Activated B cell treated with CpG ODN at 0.5 μM for 24 hours (primary cell): ENCODE measurements at places on chromosomes 2 and 18. TPM values are rescaled to one million over a fixed set of nuclear protein-coding genes. Genes with fewer than 3 reads are reported as not detected.

DNA sequence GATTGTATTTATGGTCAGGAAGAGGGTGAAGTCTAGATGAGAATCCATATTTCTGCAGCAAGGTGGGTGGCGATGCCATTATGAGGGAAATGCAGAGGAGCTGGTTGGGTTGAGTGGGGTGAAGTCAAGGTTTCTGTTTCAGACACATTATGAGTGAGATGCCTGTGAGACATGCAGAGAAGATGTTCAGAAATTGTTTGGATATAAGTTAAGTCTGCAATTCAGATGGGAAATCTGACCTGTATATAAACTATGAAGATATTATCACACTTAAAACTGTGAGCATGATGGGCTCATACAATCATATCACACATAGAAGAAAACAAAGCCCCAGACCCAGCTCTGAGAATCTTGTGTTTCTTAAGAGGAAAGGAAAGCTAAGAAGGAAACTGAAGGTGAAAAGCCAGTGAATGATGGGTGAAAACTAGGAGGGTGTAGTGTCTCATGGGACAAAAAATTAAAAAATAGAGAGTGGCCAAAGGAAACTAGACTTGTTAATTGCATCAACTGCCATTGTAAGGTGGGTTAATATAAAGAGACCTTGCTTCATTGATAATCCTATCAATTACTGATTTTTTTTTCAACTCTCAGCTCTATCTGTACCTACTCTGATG lies 14.2 kb downstream of the GALNT5 start:
- no peak overlapping the region for H3K4me3 ChIP-seq
- H3K36me3 ChIP-seq = no peaks in the 10 kb centered on the region
- H3K27me3 ChIP-seq = peaks cover 4% of the 10 kb centered on the region

TTC31 gene
- 41.9 and 49.1 TPM in 2 replicates for total RNA-seq

IL1A gene
- total RNA-seq = 1.4 and 1.9 TPM in 2 replicates

DNA sequence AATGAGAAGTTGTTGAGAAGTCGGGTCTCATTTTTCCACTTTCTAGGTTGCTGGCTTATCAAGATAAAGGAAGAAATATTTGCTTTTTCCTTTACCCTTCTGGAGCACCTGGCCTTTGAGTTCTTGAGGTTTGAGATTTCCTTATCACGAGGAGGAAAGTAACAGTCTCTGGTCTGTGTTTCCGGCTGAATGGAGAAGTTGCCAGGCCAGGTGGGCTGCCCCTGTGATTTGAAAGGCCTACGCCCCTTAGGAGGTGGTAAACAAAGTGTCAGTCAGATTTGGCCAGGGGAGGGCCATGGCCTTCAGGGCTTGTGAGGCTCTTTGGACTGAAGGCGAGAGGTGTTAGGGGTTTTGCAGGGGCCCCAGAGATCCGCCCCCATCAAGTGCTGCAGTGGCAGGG lies 156.7 kb upstream of the HAAO start:
- peaks cover 66% of the 10 kb centered on the region for H3K4me1 ChIP-seq
- DNase-seq = no peak
- peak overlapping the region; percentile 83 for H3K27ac ChIP-seq

GRCh38 chr2:169329688-169330554 lies 32.4 kb downstream of the LRP2 start:
- DNase-seq = no peak
- H3K27me3 ChIP-seq = peaks cover 6% of the 10 kb centered on the region
- H3K4me1 ChIP-seq = no peaks in the 10 kb centered on the region
- no peak overlapping the region for H3K27ac ChIP-seq
- no peak overlapping the region for H3K4me3 ChIP-seq

GRCh38 chr2:237597196-237598145 lies 6.9 kb upstream of the RAB17 start:
- no peaks in the 10 kb centered on the region for H3K36me3 ChIP-seq
- no peak overlapping the region for H3K27ac ChIP-seq
- peaks cover 10% of the 10 kb centered on the region for H3K4me1 ChIP-seq
- DNase-seq = no peak
- H3K27me3 ChIP-seq = no peaks in the 10 kb centered on the region
- no peak overlapping the region for H3K4me3 ChIP-seq

DNA sequence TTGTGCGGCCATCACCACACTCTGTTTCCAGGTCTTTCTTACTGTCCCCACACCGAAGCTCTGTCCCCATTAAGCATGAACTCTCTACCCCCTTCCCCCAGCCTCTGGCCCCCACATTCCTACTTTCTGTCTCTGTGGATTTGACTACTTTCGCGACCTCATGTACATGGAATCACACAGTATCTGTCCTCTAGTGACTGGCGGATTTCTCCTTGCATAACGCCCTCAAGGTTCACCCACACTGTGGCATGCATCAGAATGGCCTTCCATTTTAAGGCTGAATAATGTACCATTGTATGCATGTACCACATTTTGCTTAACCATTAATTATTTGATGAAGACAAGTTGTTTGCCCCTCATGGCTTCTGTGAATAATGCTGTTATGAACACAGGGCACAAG lies 467.6 kb upstream of the HS6ST1 start:
- H3K4me3 ChIP-seq = no peak overlapping the region
- H3K27me3 ChIP-seq = peaks cover 3% of the 10 kb centered on the region
- no peak for DNase-seq
- H3K36me3 ChIP-seq = no peaks in the 10 kb centered on the region
- H3K27ac ChIP-seq = no peak overlapping the region
- no peaks in the 10 kb centered on the region for H3K4me1 ChIP-seq

GRCh38 chr2:19806131-19806530 lies 95.7 kb downstream of the TTC32 start:
- no peaks in the 10 kb centered on the region for H3K36me3 ChIP-seq
- peaks cover 2% of the 10 kb centered on the region for H3K27me3 ChIP-seq
- no peak overlapping the region for H3K27ac ChIP-seq
- no peak for DNase-seq
- no peaks in the 10 kb centered on the region for H3K4me1 ChIP-seq

APCDD1 gene
- 0.15 and 0.38 TPM in 2 replicates for total RNA-seq

CCDC85A gene
- not detected in 2 replicates for total RNA-seq

- no peaks in the 10 kb centered on the region for H3K27me3 ChIP-seq
- no peak overlapping the region for H3K27ac ChIP-seq
- peaks cover 2% of the 10 kb centered on the region for H3K36me3 ChIP-seq
These were observed 23.4 kb upstream of the OTX1 start for GRCh38 chr2:63027220-63027619.

- peak overlapping the region; percentile 69 for H3K27ac ChIP-seq
- H3K4me1 ChIP-seq = peaks cover 10% of the 10 kb centered on the region
- DNase-seq = peak; percentile 40
- peak overlapping the region; percentile 85 for H3K4me3 ChIP-seq
- no peaks in the 10 kb centered on the region for H3K27me3 ChIP-seq
These were observed 29.9 kb downstream of the ANO7 start for GRCh38 chr2:241218131-241219029.

GRCh38 chr2:73642338-73643018 lies at the start of gene NAT8:
NAT8 (minus strand) TSS chr2:73642422; CDS start chr2:73641628, 794 bp downstream.
- no peak within 1 kb of the TSS for H3K4me3 ChIP-seq
- no peaks in the 10 kb centered on the region for H3K36me3 ChIP-seq
- DNase-seq = no peak
- H3K27ac ChIP-seq = no peak within 1 kb of the TSS
- no peaks in the 10 kb centered on the region for H3K4me1 ChIP-seq

GRCh38 chr18:57705832-57706595 lies 84.4 kb upstream of the NARS1 start:
- H3K4me1 ChIP-seq = peaks cover 33% of the 10 kb centered on the region
- H3K27me3 ChIP-seq = no peaks in the 10 kb centered on the region
- DNase-seq = no peak
- H3K4me3 ChIP-seq = no peak overlapping the region
- H3K36me3 ChIP-seq = peaks cover 18% of the 10 kb centered on the region
- no peak overlapping the region for H3K27ac ChIP-seq

- no peak for DNase-seq
- no peaks in the 10 kb centered on the region for H3K4me1 ChIP-seq
- H3K4me3 ChIP-seq = no peak overlapping the region
- H3K27ac ChIP-seq = no peak overlapping the region
These were observed 148.3 kb downstream of the HNMT start for GRCh38 chr2:138112536-138112935.

SLC9A4 gene
- 0.05 and 0.11 TPM in 2 replicates for total RNA-seq

- no peaks in the 10 kb centered on the region for H3K4me1 ChIP-seq
These were observed 131.7 kb upstream of the FSHR start for GRCh38 chr2:49286045-49286444.

DNA sequence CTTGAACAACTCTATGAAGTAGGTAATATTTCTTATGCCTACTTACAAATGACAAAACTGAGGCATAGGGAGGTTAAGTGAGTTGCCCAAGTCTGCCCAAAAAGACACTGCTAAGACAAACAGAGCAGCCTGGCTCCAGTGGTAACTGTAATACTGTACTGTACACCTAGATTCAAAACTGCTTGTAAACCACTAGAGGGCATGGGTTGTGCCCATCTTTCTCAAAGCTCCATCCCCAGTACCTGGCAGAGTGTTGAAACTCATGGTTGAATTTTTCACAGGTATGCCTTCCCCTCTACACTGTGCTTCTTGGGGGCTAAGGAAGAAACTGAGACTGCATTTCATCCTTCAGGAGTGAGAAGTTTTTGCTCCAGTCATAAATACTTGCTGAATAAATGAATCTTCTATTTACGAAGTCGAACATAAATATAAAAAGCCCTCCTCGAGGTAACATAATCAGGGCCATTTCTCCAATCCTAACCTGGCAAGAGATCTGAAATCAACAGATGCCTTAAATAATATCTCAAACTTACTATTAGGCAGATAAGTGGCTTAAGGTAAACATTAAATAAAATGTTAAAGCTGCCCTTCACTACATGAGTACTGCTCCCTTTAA lies 2.0 kb downstream of the PPP4R1 start:
- peak overlapping the region; percentile 85 for H3K27ac ChIP-seq
- peak overlapping the region; percentile 70 for H3K4me3 ChIP-seq
- no peak for DNase-seq

DNA sequence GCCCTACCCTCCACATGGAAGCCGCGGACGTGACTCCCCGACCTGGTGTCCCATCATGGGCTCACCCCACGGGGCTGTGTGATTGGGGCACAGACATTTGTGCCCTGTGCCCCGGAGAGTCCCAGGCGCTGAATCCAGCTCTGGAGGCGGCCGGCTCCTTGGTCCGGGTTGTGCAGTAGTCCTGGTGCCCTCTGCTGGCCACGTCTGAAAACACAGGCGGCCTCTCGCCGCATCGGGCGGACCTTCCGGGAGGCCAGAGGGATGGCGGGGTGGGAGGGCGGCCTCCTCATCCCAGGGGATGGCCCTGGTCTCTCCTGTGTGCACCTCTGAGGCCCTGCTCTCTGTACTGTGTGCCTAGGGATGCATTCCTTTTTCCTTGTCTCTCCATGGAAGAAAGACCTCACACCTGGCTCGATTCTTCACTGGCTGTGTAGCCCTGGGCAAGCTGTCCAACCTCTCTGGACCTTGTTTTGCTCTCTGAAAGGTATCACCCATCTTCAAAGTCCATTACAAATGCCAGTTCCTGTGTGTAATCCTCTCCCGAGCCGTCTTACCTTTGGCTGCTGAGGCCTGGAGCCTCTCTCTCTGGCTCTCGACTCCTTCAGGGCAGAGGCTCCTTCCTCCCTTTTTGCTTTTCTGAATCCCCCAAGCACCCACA lies 27.6 kb downstream of the CELF4 start:
- no peaks in the 10 kb centered on the region for H3K36me3 ChIP-seq
- peaks cover 6% of the 10 kb centered on the region for H3K4me1 ChIP-seq
- H3K27me3 ChIP-seq = peaks cover 23% of the 10 kb centered on the region
- H3K4me3 ChIP-seq = no peak overlapping the region
- DNase-seq = peak; percentile 20

GRCh38 chr18:55605733-55606338 lies 17.8 kb upstream of the TCF4 start:
- H3K36me3 ChIP-seq = no peaks in the 10 kb centered on the region
- H3K4me1 ChIP-seq = peaks cover 31% of the 10 kb centered on the region
- no peaks in the 10 kb centered on the region for H3K27me3 ChIP-seq

RANBP2 gene
- 66.7 and 68.5 TPM in 2 replicates for total RNA-seq

RPRM gene
- total RNA-seq = not detected in 2 replicates

DNA sequence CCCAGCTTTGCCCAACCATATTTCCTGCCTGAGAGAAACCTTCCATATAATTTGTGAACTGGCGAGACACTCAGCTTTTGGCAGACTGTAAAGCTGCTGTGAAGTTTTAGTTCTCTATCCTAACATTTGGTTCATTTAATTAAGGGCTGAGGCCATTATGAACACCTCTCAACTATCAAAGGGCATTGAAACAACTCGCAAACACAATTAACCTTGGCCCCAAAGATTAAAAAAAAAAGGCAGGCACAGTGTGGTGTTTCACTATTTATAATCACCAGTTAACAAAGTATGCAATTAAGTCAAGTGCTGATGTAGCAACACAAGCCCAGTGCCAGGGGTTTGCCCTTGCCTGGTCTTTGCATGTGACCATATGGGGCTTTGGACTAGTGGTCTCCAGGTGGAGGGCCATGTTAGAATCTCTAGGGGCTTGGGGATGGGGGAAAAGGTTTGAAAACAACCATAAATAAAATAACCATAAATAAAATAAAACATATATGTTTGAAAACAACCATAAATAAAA lies 297.6 kb upstream of the SKOR2 start:
- peaks cover 19% of the 10 kb centered on the region for H3K27me3 ChIP-seq
- DNase-seq = no peak
- H3K4me3 ChIP-seq = no peak overlapping the region

- peaks cover 47% of the 10 kb centered on the region for H3K36me3 ChIP-seq
- no peak overlapping the region for H3K27ac ChIP-seq
- DNase-seq = no peak
- no peaks in the 10 kb centered on the region for H3K27me3 ChIP-seq
- no peak overlapping the region for H3K4me3 ChIP-seq
These were observed 256.7 kb downstream of the HDAC4 start for GRCh38 chr2:239143858-239144712.

GRCh38 chr18:317618-318017 lies 49.8 kb upstream of the THOC1 start:
- no peaks in the 10 kb centered on the region for H3K4me1 ChIP-seq
- no peak overlapping the region for H3K4me3 ChIP-seq
- no peak for DNase-seq
- no peaks in the 10 kb centered on the region for H3K36me3 ChIP-seq

DNA sequence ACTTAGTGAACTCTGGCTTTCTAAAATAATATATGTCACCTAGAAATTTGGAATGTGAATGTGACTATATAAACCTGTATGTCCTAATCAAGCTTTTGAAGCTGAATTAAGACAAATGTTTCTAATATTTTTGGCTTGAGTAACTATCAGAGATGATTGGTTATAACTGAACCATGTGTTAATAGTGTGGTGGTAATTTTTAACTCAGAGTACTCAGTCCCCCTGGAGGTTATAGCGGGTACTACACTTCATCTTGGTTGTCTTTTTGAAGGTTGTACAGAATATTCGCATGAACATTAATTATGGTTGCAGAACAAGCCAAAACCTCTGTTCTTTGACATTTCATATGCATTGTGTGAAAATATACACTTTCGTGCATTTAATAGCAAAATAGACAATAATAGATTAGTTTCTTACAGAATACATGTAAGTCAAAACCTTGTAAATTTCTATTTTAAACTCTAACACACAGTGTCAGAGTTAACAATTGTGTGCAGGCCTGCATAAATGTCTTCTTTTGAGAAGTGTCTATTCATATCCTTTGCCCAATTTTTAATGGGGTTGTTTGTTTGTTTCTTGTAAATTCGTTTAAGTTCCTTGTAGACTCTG lies 86.0 kb downstream of the OSBPL6 start:
- no peaks in the 10 kb centered on the region for H3K4me1 ChIP-seq
- no peak for DNase-seq
- H3K36me3 ChIP-seq = no peaks in the 10 kb centered on the region
